ENCODE measurements at places on chromosomes 7 and 10.

GRCh38 chr7:35691366-35691765 is 3.6 kb downstream of the HERPUD2 start:
- no peak for DNase-seq

DNA sequence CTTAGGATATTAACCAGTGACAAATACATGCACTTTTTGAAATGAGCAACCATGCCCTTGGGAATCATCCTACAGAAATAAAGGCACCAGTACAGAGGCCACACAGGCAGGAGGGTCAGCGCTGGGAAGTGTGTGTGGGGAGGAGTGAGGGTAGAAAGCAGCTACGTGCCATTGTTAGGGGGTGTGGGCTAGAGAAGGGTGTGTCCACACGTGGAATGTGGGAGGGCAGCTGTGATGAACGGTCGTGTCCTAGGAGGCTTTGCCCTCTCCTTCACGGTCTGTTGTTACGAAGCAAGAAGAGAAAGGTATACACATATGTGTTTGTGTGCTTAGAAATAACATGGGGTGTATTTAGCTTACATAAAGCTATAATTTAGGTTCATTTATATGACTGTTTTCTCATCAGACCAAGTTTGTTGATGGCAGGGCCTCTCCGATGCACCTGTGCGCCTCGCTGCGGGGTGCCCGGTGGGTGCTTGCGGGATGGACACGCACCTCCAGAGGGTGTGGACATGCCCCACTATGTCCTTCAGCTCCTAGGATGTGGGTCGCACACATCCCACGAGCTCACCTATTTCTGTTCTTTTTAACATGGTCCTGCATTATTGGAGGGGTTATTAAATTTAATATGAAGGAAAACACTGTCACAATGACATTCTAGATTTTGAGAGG is 16.9 kb upstream of the GET4 start:
- no peak for DNase-seq

- no peak for DNase-seq
Observed at GRCh38 chr7:27217951-27218350, 18.1 kb upstream of the HOXA13 start.

DNA sequence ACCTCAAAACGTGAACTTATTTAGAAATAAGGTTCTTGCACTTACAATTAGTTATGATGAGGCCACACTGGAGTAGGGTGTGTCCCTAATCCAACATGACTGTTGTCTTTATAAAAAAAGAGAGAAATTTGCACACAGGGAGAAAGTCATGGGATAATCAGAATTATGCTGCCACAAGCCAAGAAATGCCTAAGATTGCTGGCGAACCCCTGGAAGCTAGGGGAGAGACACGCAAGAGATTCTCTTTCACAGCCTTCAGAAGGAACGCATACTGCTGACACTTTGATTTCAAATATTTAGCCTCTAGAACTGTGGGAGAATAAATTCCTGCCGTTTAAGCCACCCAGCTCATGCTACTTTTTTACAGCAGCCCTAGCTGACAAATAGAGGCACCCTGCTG is 138.3 kb downstream of the CCDC71L start:
- DNase-seq = no peak

GRCh38 chr7:129315960-129316359 is 91.1 kb downstream of the AHCYL2 start:
- no peak for DNase-seq

- no peak for DNase-seq
Observed at GRCh38 chr7:52863652-52864051, 171.8 kb upstream of the POM121L12 start.

DNA sequence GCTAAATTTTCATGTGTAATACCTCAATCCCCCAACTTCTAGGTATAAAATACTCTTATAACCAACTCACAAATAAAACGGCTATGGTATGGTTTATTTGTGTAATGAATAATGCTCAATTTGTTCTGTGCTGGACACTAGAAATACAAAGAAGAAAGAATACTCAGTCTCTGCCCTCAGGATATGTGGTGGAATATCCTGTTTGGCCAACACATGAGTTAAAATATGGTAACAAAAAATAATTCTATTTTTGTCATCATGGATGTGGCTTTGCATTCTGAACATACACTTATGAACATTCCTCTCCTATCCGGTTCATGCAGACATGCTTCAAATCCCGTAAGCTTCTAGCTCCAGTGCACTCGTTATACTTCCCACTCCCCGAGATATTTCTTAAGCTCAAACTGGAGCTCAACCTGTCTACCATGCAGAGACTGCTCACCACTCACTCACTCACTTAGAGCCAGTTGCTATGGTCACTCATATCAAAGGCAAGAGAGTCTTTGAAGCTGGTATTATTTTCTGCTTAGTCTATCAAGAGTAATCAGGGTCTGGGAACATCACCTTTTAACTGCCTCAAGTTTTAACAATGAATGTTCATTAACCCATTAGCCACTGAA is 53.8 kb upstream of the SLC16A12 start:
- DNase-seq = no peak

DNA sequence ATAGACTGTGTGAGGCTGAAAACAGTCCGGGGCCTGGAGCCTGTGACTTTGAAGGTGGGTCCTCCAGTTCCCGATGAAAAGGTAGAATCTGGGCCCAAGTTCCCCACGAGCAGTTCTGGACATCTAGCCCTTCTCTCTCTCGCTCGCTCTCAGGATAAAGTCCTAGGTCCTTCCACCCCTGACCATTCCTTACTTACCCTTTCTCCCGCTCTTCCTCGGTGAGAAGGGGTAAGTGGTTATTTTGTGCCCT is 713 bp downstream of the IMMP2L start:
- no peak for DNase-seq

All from activated CD4-positive, alpha-beta T cell treated with anti-CD3 and anti-CD28 coated beads, Interleukin-2, amount 50 U/mL, for 1 hour (primary cell).